ENCODE measurements at places on chromosomes 4 and X.

DNA sequence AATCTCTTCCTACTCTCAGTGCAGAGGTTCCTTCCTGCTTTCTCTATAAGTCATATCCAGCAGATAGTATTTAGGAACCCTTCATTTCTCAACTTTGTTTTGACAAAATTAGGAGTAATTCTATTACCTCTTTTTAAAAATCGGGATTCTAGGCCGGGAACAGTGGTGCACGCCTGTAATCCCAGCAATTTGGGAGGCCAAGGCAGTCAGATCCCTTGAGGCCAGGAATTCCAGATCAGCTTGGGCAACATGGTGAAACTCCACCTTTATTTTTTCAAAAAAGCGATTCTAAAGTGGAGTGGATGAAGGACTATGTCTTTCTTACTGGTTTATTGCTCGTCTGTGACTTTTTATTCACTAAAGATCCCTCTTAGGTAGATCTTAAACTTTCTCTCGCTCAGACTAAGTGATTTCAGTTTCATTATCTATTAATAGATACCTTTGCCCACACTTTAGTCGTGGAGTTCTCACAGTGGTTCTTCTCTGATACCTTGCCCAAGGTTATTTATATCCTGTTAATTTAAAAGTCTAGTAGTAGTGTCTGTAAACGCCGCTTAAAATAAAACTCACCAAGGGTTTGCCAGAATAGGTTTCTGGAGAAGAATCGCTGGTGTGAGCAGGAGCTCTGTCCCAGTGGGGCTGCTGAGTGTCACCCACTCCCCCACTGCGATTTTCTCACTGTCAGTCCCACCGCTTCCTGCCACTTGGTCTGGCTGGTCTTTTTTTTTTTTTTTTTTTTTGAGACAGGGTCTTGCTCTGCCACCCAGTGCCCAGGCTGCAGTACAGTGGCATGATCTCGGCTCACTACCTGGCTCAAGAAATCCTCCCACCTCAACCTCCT lies 27.0 kb upstream of the TMEM131L start:
- no peak for DNase-seq

DNA sequence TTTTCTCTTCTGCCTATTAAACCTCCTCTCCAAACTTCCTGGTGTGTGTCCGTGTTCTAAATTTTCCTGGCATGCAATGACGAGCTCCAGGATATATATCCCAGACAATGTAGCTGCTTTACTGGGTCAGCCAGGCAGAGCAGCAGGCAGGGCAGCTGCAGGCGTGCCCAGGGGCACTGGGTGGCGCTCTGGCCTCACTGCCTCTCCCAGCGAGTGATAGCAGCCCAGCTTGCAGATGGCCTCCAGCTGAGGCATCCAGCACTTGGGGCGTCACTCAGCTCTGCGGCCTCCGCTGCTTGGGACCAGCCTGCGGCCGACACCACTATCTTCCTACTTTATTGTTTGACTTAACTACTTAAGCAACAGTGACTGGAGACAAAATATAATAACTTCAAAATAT lies 23.0 kb upstream of the UBA6 start:
- no peak for DNase-seq

- no peak for DNase-seq
Observed at GRCh38 chr4:76366737-76367136, 54.2 kb downstream of the CCDC158 start.

GRCh38 chr4:118307643-118308042 lies 45.2 kb downstream of the PRSS12 start:
- no peak for DNase-seq

DNA sequence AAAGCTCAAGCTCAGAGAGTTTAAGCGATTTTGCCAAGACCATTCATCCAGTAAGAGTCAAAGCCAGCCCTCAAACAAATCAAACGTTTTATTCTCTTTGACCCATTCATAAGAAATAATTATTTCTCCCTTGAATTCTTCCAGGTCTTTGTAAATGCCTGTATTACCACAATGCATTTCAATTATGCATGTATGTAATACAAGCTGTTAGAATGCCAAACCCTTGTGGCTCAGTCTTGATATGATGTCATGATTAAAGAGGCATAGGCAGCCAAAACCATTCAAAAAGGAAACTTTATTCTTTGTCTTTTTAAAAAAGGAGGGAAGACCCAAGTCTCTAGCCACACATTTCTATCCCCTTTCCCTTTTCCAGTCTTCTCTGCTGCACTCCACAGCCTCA lies 56.5 kb upstream of the PGM2 start:
- DNase-seq = no peak

GRCh38 chr4:125121581-125121980 lies 193.2 kb upstream of the FAT4 start:
- DNase-seq = no peak
